Stimulated activated CD4-positive, alpha-beta T cell treated with anti-CD3 and anti-CD28 coated beads, Interleukin-1b, Interleukin-23, amount 100 ng/mL, for 1 hour (primary cell): ENCODE measurements at places on chromosomes 6 and 20.

- no peak for DNase-seq
These were observed 69.6 kb upstream of the VSTM2L start for GRCh38 chr20:37833221-37833896.

DNA sequence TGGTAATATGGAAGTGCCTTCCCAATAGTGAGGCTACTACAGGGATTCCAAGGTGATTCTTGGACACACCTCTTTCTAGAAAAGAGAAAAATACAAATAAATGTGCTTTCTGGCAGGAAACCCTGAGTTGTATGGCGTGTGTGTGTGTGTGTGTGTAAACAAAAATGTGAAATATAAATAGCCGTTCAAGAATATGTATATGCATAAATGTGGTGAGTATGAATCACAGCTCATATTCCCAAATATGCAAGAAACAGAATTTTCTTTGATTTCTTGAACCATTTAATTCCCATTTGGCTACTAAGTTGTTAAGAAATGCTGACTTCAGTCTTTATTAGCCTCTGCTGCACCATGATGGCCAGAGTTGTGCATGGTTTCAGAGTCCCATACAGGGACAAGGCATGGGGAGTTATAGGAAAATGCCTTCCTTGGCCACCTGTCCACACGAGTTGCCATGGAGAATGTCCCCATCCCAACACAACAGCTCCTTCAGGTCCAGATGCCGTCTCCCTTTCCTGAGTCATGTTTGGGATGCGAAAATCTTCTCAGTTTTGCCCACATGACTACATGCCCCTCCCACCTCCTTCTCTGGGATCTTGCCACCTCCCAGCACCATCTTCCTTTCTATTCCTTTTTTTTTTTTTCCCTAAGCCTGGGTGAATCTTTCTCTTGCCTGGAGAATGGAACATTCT lies 312.4 kb upstream of the ECI2 start:
- DNase-seq: no peak

GRCh38 chr6:129370268-129370916 lies 339.6 kb downstream of the ARHGAP18 start:
- no peak for DNase-seq

GRCh38 chr6:15926256-15926655 lies 202.6 kb upstream of the MYLIP start:
- no peak for DNase-seq

GRCh38 chr6:44073612-44074438 lies 53.4 kb downstream of the MRPL14 start:
- no peak for DNase-seq

DNA sequence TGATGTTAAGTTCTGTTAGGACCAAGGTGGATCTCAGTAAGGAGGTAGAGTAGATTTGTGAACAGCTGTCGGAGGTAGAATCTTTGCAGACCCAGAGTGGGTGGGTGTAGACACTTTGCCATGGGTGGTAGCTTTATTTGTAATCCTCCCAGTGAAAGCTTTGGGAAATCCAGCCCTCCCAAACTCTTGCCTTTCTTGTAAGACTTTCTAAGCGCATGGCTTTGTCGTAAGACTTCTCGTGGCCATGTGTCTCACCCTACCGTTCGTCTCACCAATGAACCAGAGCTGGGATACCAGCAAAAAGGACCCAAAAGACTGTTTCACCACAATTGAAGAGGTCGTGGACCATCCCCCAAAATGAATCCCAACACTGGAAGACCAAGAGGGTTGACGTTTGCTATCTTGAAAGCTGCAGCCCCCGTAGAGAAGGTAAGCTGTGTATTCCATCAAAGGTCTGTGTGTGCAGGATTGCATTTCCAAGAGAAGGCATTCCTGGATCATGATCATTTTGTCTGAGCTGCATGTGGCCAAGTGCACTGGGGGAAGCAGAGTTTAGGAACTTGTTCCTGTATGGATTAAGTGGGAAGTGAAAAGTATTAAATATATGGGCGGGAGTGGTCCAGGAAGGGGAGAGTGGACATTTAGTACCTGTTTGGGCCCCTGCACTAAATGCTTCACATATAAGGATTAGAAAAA lies 5.8 kb upstream of the TMEM14A start:
- DNase-seq: no peak

DNA sequence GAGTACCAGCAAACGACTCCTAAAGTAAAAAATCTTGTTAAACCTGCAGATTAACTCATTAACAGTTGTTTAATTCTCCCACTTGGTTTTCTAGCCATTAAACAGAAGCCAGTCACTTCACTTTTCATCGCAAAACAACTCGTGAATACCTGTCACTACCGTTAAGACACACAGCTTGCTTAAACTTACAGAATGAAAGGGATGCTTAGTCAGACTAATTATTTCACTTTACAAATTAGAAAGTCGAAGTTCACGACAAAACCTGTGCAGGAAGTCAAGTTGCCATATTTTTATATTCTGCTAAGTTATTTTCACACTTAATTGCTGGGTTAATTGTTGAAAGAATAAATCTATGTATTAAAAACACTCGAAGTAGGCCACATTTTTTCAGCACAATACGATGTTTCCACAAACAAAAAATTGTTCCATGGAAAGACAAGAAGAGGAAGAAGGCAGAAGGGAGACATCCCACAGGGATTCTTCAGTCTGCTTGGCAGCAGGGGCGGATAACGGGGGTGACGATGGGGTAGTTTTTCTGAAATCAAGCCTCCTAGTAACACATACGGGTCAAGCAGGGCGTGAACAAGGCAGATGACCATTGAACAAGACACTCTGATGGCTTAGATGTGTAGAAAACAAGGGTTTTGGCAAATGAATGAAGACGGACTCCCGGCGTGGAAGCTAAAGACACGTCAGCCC lies 933 bp downstream of the SSR1 start:
- DNase-seq: no peak

GRCh38 chr6:11974089-11974488 lies 38.0 kb upstream of the HIVEP1 start:
- DNase-seq: no peak

- DNase-seq: no peak
These were observed 9.1 kb downstream of the PI16 start for GRCh38 chr6:36963451-36964290.

- DNase-seq: no peak
These were observed 158.3 kb downstream of the ZFP64 start for GRCh38 chr20:52033313-52033712.

DNA sequence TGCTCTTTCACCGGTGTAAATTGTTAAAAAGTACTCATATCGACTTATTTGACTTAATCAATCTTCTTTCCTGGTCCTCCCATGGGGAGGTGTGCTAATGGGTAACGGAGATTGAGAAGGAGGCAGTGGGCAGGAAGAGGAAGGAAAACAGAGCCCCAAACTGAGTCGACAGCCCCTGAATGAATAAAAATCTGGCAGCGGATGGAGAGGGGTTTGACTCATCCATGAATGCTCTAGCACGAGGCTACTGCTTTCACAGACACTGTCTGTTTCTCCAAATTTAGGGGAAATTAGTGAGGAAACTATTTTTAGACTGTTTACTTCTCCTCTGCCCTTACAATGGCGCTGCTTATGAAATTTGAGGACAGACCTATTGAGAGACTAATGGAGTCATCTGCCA lies 142.2 kb upstream of the ATXN1 start:
- DNase-seq: no peak

- DNase-seq: no peak
These were observed 6.7 kb downstream of the TGIF2 start for GRCh38 chr20:36579996-36580545.

- DNase-seq: no peak
These were observed 56.7 kb upstream of the APCDD1L start for GRCh38 chr20:58571693-58572427.

- no peak for DNase-seq
These were observed 23.0 kb downstream of the CEBPB start for GRCh38 chr20:50213531-50214106.

DNA sequence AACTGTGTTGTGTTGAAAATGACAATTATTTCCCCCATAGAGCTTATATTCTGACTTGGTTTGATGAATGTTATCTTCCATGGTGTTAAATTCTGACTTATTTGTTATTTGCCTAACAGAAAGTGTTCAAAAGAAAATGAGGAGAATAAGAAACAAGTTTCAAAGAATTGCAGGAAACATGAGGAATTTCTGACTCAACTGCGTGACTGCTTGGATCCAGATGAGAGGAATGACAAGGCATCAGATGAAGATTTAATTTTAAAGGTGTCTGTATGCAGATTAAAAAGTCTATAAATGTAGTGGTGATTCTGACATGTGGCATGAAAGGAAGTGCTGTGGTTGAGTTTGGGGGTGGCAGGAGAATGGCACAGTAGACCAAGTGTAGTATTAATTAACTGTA lies 50.6 kb downstream of the CCDC170 start:
- no peak for DNase-seq

DNA sequence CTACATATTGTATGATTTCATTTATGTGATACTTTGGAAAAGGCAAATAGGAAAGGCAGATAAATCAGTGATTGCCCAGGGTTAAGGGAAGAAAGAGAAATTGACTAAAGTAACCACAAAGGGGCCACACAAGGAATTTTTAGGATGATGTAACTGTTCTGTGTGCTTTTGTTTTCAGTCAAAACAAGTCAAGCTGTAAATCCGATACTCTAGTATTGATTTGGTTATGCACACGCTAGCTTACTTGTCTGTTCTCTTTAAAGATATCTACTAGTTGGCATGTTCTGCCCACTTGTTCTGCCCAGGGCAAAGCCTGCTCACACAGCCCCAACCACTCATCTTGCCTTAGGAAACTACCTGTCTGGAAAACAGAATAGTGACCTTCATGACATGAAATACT lies 6.4 kb downstream of the FBXL4 start:
- DNase-seq: no peak

- no peak for DNase-seq
These were observed 74.7 kb upstream of the TMEM170B start for GRCh38 chr6:11462742-11463397.

DNA sequence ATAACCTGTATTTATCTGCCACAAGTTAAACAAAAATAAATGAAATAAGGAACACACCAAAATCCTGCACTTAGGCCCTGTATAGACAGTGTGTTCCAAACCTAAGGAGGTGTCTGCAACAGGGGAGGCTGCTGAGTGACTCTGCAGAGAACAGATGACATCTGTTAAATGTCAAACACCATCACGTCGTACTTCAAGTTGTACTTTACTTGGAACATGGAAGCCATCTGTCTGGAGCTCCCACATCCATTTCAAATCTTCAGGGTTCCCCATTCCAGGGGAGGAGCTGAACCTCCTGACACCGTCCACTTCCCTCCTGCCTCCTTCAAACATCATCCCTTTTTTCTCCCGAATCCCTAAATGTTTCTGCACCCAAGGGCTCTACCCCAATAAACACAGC lies 1.8 kb upstream of the MAP7 start:
- no peak for DNase-seq

- DNase-seq: no peak
These were observed 78.6 kb downstream of the HIVEP1 start for GRCh38 chr6:12090714-12091113.

GRCh38 chr6:48765352-48765961 lies 654.5 kb upstream of the PTCHD4 start:
- DNase-seq: no peak
